ENCODE measurements at places on chromosomes 12 and 14.

- no peak for DNase-seq
These were observed 533.9 kb downstream of the VRK1 start for GRCh38 chr14:97331058-97331457.

- peak; percentile 63 for DNase-seq
These were observed 22.4 kb upstream of the PDE1B start for GRCh38 chr12:54526812-54527630.

DNA sequence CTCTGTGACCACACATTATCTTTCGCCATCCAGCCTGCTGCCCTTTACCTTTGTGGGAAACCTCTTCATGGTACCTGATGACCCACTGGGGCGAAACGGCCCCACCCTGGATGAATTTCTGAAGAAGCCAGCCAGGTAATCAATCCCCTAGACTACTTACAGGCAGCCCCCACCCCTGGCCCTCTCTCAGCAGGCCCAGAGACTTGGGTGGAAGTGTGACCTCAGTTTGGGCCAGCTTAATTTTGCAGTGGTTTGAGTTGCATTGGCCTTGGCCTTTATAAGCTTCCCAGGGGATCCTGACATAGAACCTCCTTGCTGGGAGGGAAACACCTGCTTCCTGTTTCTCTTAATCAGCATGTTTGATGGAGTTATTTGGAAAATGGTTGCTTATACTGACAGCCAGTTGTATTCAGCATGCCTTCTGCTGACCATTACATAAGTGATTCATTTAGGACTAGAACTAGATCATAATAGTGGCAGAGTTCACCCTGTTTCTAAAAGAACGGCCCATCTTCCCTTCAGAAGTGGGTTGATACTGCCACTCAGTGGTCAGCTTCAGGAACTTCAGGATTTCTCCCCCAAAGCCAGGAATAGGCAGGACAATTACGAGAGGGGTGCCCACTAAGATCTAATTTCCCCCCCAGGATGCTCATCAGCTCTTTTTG is 6.1 kb downstream of the SDR39U1 start:
- DNase-seq = no peak

GRCh38 chr12:109532721-109533486 is 40.4 kb downstream of the MMAB start:
- DNase-seq = no peak

DNA sequence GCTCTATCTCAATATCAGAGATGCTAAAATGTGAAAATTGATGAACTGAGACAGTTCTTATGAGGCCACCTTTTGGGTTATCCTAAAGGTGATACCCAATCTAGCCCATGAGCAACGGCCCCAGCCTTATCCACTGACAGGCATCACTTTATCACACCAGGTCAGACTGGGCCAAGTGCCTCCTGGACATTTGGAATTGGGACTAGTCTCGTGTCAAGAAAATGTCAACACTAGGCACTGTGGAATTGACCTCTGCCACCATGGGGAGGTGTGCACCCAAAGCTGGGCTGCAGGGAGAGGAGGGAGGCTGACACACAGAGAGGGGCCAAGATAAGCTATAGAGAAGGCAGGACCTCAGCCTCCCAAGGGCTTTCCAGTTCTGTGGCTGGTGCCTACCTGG is 78.5 kb upstream of the ZFP36L1 start:
- no peak for DNase-seq

DNA sequence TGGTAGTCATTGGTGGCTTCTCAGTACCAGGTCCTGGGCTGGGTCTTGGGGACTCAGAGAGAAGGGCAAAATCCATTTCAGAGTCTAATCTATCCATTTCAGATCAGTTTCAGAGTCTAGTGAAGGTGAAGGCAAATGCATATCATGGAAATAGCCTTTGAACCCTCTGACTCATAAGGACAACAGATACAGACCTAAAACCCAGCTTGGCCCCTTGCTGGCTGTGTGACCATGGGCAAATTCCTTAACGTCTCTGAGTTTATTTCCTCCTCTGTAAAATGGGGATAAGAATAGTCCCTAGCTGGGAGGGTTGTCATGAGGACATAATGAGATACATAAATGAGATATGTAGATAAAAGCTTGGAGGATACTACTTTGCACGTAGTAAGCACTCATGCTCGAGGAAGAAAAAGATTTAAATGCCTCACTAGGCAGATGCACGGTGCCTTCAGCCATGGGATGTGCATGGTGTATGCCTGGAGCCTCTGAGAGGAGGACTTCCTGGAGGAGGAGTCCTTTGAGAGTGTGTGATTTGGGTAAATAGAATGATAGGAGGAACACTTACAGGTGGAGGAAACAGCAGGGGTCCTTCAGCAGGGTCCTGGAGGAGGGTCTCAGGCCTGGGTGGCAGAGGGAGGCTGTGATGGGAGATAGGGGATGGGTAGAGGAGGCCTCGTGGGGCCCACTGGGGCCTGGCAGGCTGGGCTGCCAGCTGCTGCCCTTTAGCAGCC is 8.0 kb downstream of the DTX1 start:
- DNase-seq = no peak

DNA sequence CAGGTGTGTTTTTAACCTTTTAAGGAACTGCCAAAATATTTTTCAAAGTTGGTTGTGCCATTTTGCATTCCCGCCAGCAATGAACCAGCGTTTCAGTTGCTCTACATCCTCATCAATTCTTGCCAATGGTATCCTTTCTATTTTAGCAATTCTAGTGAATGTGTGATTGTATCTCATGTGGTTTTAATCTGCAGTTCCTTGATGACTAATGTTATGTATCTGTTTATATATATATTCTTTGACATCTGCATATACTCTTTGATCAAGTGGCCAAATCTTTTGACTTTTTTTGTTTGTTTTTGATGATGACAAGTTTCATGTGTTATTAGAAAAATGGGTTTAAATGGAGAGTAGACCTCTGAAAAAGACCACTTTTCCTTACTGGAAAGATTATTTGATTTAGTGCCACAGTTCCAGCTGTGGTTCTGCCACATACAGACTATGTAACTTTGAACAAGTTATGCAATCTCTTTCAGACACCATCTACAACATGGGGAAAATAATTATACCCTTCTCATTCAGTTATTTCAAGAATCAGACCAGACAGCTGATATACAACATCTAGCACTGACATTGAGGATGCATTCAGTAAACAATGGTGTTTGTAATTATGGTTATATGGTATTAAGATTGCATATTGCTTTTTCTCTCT is 146.3 kb upstream of the CNOT2 start:
- DNase-seq = no peak

Measured in activated T-cell treated with anti-CD3 and anti-CD28 coated beads, Interleukin-2, amount 50 U/mL, for 24 hours (primary cell).